ENCODE measurements at places on chromosomes 16 and 17.

GRCh38 chr17:68011199-68011665, 15.0 kb upstream of the C17orf58 start:
- no peak for DNase-seq

GRCh38 chr17:41678411-41678906, 10.2 kb upstream of the EIF1 start:
- DNase-seq, result no peak

DNA sequence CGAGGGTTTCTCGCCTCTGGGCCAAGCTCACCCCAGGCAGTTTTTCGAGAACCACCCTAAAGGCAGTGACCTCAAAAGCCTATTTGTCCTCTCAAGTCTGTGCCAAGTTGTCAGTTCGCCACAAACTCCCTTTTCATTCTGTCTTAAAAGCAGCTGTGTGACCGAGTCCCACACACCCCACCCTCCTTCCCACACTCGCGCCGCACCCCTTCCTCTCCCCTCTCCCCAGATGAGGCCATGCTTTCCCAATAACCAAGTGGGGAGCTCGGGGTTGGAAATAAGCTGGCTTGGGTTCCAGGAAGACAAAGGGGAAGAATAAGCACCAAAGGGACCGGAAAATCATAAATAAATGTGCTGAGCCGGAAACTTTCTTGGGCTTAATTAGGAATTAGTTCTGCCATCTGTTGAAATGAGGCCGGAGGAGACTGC, 36.7 kb downstream of the GRIN2C start:
- peak; percentile 64 for DNase-seq

- DNase-seq, result no peak
Observed at GRCh38 chr16:28873543-28874201, 4.6 kb upstream of the ATP2A1 start.

DNA sequence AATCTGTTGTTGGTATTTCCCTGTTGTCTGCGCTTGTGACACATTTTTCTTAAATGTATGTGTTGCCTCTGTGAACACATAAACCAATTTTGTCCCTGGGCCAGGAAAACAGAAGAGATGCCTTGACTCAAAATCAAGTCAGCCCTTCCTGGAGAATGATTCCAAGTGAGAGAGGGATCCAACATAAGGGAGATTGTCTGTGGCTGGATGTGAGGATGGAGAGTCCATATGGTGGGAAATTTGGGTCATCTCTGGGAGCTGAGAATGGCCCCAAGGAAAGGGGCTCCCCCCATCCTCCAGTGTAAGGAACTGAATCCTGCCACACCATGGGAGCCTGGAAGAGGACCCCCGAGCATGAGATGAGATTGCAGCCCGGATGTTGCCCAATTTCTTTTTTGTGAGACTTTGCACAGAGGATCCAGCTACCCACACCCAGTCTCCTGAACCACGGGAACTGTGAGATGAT, 13.5 kb downstream of the CRYM start:
- no peak for DNase-seq
